Activated CD4-positive, alpha-beta T cell treated with anti-CD3 and anti-CD28 coated beads for 24 hours (primary cell): ENCODE measurements at places on chromosomes 4 and X.

GRCh38 chr4:168794881-168795280 is 215.2 kb downstream of the CBR4 start:
- DNase-seq = no peak

GRCh38 chrX:148854306-148854705 is 353.9 kb downstream of the AFF2 start:
- no peak for DNase-seq

GRCh38 chr4:73599182-73599581 is 21.1 kb downstream of the RASSF6 start:
- no peak for DNase-seq

GRCh38 chrX:70175338-70175737 is 1.9 kb upstream of the DGAT2L6 start:
- no peak for DNase-seq

DNA sequence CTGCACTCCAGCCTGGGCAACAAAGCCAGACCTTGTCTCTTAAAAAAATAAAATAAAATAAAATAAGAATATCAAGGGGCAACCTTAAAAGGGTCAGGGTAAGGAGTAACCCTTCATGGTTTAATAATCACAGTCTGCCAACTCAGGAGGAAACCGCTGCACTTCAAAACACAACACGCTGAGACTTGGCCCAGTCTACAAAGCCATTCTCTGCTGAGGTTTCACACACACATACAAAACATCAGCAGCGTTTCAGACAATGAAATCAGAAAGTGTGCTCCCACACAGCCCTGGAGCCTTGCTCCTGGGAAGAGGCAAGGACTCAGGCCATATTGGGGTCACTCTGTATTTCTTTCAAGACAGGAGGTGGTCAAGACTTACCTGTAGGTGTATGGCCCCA is 18.3 kb downstream of the SCARB2 start:
- no peak for DNase-seq

- DNase-seq = no peak
These were observed 40.9 kb upstream of the TBC1D19 start for GRCh38 chr4:26542991-26543390.

DNA sequence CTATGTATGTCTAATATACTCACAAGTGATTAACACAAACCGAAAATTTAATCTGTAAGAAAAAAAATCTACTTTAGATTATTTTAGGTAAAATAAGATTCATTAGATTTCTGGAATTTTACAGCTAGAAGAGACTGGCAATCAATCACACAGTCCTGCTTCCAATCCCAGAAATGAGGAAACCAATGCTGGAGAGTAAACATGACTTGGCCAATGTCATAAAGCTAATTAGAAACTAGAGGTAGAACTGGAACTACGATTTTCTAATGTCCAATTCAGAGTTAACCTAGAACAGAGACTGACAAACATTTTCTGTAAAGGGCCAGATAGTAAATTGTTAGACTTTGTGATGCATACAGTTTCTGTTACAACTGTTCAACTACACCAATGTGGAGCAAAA is 123.6 kb downstream of the CORIN start:
- DNase-seq = no peak

DNA sequence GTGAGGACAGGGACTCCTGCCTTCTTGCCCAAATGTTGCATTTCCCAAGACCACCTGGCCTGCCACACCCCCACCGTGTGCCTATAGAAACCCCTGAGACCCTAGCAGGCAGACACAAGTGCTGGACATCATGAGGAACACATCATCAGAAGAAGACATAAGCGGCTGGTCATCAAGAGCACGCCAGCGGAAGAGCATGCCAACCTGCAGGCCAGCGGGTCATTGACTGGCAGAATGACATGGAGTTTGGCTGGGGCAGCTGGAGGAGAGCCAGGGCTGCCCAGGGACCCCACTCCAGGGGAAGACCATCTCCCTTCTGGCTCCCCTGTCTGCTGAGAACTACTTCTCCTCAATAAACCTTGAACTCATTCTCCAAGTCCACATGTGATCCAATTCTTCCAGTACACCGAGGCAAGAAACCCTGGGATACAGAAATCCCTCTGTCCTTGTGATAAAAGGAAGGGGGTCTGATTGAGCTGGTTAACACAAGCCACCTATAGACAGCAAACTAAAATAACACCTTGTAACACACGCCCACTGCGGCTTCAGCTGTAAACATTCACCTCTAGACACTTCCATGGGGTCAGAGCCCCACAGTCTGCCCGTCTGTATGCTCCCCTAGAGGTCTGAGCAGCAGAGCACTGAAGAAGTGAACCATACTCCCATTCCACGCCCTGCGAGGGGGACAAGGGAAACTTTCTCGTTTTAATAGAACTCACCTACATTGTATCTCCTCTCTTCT is 164.8 kb upstream of the EMCN start:
- no peak for DNase-seq

DNA sequence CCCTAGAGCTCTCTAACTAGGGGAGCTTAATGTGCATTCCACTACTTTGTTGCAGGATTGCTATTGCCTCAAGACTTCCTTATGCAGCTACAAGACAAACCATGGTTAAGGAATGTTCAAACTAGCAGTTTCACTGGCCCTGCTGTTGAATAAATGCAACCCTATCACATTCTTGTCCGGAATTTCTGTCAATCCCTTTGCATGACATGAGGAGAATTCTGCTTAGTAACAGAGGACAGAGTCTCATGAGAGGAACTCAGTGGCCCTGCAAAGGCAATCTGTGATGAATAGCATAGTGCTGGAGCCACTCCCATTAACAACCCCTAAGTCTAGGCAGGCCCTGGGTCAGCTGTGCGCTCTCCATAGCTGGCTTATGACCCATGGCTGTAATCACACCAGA is 30.7 kb upstream of the SGMS2 start:
- no peak for DNase-seq

- DNase-seq = peak; percentile 40
These were observed 103.6 kb downstream of the RAPGEF2 start for GRCh38 chr4:159206427-159206871.

- no peak for DNase-seq
These were observed 172.9 kb downstream of the PRDM5 start for GRCh38 chr4:120749445-120750151.

- no peak for DNase-seq
These were observed 143.7 kb downstream of the RPA4 start for GRCh38 chrX:97027384-97027922.

GRCh38 chr4:149294601-149295000 is 521.0 kb downstream of the IQCM start:
- DNase-seq = no peak

DNA sequence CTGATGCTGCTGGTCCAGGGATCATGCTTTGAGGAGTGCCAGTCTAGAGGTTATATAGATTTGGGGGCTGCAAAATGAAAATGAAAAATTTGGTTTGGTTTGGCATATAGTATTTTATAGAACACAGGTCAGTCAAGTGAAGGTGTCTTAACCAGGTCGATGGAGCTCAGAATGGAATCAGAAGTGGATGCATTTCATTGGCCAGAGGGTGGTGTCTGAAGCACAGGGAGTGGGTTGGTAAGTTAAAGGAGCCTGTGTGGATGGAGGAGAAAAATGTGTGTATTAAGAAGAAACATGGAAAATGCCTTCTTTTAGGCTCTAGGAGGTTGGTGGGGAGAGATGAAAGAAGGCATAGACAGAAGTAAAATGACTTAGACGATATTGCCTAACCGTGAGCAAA is 8.6 kb downstream of the GALNT7 start:
- no peak for DNase-seq

DNA sequence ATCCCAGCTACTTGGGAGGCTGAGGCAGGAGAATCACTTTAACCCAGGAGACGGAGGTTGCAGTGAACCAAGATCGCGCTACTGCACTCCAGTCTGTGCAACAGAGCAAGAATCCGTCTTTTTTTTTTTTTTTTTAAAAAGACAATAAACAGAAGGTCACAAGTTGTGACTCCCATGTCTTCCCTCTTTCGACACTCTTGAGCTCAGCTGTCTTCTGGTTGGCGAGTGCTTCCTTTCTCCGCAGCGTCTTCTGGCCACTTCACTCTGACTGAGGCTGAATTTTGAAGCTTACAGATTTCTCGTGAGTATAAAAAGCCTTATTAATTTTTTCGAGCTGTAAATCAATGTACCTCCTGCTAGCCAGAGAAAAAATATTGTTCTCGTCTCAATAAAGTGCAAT is 124.9 kb downstream of the STOX2 start:
- no peak for DNase-seq

DNA sequence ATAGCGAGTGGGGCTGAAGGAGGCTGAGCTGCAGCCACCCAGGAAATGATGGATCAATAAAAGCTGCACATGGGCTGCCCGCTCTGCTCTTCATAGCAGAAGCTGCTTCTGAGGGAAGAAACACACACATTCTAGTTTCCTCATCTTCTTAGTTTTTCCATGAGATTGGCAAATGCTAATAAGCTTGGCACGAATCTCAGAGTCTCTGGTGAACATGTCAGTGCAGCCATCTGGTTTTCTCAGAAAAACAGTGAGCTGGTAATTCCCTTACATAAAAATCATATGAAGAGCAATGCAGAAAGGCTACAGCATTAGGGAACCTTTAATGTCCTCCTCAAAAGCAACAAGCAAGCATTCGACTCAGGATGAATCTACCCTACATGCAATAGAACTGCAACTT is 69.9 kb downstream of the GATB start:
- no peak for DNase-seq

- no peak for DNase-seq
These were observed 9.2 kb upstream of the SLC25A43 start for GRCh38 chrX:119389871-119390501.

DNA sequence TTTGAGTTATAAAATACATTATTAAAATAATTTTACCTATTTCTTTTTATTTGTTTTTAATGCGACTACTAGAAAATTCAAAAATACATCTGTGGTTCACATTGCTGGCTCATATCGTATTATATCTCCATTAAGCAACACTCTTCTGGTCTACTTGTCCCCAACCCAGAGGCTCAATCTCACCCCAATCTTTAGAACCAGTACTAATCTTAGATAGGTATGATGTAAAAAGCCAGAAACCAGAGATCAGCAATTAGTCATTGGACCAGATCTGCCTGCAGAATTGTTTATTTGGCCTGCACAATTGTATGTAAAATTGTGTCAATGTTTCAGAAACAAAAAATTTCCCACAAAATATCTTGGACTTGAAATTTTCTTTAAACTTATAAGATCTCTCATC is 155.5 kb upstream of the BMP3 start:
- no peak for DNase-seq

DNA sequence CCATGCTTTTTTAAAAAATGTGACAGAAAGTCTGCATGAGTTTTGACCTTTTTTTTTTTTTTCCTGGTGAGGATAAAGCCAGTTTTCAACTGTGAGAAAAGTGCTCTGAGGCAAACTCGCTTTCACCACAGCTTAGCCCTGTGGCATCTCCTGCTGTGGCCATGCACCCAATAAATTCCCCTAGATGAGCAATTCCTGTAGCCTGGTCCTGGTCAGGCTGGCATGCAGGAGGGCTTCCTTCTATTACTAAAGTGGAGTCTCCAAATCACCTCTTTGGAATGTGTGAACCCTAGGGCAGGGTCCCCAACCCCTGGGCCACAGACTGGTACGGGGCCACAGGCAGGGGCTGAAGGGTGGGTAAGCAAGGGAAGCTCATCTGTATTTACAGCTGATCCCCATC is 265.4 kb downstream of the RAPGEF2 start:
- DNase-seq = no peak

GRCh38 chr4:180060159-180060889 is 2182.9 kb upstream of the TENM3 start:
- no peak for DNase-seq

DNA sequence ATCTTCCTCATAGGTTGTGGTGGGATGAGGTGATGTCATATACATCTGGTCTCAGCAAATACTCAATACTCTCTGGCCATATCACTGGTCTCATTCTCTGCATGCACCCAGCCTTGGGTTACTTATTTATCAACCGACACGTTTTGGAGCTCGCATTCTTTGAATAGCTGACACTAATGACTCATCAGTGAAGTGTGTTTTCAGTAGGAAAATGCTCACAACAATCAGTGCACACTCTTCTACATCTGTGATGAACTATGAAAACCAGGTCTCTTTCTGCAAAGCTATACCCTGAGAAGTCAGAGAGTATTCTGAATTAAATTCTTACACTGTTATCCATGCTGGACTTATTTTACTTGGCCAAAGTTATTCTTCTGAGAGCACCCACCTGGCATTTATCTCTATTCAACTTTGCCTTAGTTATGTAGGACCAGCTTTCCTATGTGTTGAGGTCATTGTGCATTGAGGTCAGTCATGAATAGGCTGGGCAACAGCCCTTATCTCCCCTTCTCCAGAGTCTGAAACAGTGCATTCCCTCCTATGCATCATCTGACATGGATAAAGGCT is 58.7 kb upstream of the DHX15 start:
- DNase-seq = no peak

GRCh38 chr4:146302822-146303221 is 88.5 kb downstream of the REELD1 start:
- DNase-seq = no peak

- peak; percentile 49 for DNase-seq
These were observed 4.6 kb downstream of the MAGIX start for GRCh38 chrX:49166914-49167739.

GRCh38 chr4:8708401-8709021 is 115.9 kb downstream of the CPZ start:
- DNase-seq = no peak

- DNase-seq = no peak
These were observed 90.5 kb upstream of the WDR1 start for GRCh38 chr4:10207116-10207515.

DNA sequence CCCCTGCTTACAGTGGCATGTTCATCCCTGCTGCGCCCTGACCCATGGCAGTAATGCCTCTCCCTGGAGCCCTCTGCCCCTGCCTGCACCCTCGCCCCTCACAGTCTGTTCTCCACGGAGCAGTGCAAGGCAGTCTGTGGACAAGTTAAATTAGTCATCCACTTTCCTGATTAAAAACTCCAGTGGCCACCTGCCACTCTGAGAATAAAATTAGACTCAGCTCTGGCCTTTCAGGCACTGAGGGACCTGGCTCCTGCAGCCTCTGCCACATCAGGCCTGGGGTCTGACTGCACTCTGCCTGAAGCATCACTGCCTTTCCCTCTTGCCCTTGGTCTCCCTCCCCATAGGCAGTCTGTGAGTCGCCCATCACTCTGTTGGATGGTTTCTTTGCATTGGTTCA is 53.6 kb downstream of the GRK4 start:
- no peak for DNase-seq

DNA sequence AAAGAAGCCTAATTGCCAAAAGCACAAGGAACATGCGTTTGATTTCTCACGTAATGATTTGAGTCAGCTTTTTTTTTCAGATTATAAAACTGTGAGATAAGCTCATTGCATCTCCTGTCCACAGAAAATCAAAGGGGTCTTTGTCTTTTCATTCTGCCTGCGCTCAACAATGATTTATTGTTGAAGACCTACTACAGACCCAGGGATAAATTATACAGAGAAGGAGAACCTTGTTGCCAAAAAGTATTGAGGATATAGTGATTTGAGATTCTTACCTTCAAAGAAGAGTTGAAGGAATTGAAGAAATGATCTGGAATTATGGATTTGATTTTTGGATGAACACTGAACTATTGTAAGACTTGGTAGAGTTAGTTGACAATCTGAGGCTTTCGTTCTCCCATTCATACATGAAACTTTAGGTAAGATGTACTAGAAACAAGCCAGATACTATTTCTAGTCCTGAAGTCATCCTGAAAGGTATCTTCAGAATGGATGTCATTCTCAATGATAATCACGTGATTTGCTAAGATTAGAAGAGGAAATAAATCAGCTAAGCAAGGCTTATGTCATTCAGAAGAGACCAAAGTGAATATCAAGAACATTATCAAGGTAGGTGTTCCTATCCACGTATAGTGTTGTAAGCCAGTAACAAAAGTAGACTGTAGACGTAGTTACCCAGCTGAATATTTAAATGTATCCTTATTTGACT is 71.1 kb upstream of the SCOC start:
- no peak for DNase-seq

GRCh38 chr4:128347930-128348660 is 60.5 kb upstream of the PGRMC2 start:
- DNase-seq = no peak
